Right lobe of liver (tissue), 6 donors: ENCODE measurements at places on chromosomes 16 and 17.
A peak's percentile ranks its signal among the peaks of the same experiment; 100 is the strongest.

- peak; percentile 39 for DNase-seq
Observed at GRCh38 chr17:50677851-50678375, 29.8 kb downstream of the ANKRD40 start.

- DNase-seq, result no peak
Observed at GRCh38 chr16:48608452-48608851, 1.5 kb downstream of the N4BP1 start.

GRCh38 chr16:12494661-12495060, 309.0 kb downstream of the CPPED1 start:
- DNase-seq, result no peak

DNA sequence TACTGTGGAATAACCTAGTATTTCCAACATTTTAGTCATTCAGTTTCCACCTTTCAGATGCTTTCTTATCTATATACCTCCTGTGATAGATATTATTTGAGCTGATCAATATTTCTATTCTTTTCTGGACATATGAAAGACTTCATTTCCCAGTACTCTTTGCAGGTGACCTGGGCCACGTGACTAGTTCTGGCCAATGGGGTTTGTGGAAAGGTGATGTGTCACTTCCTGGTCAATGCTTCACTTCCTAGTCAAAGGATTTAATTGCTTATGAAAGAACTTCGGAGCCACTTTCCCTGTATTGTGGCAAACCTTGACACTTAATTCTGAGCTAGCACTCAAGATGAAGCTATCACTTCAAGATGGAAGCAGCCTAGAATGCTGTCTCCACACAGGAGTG, 248.9 kb upstream of the FOXF1 start:
- no peak for DNase-seq

DNA sequence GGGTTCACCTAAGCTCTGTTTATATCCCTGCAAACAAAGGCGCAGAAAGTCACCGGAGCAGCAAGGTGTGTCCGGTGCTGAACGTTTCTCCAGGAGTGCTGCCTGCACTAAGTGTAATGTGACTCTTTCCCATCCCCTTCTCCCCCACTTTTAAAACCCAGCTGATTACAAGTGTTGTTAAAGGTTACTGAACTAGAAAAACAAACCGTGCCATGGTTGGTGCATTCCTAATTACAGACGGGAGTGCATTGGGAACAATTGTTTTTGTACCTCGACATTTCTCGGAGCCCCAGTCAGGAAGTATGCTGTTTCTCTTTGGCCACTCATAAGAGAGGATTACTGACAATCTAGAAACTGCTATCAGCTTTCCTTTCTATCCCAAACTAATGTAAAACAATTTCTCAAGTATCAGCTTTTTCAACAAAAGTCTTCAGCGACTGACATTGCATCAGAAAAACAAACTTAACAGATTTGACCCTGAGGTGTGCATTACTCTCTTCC, 441.0 kb upstream of the SALL1 start:
- DNase-seq, result no peak

DNA sequence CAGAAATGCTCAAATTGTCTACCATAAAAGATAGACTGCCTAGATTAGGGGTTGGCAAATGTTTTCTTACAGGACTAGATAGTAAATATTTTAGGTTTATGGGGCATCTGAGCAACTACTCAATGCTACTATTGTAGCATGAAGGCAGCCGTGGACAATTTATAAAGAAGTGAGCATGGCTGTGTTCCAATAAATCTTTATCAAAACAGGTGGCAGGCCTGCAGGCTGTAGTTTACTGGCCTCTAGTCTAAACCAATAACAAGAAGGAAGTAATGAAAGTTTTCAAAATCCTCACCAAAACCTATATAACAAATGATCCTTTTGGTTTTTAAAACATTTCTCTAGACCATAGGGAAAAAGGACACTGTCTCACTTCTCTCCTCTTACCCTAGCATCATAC, 105.2 kb downstream of the PRKCB start:
- DNase-seq, result no peak

- DNase-seq, result no peak
Observed at GRCh38 chr16:72612718-72613117, 435.2 kb downstream of the ZFHX3 start.

DNA sequence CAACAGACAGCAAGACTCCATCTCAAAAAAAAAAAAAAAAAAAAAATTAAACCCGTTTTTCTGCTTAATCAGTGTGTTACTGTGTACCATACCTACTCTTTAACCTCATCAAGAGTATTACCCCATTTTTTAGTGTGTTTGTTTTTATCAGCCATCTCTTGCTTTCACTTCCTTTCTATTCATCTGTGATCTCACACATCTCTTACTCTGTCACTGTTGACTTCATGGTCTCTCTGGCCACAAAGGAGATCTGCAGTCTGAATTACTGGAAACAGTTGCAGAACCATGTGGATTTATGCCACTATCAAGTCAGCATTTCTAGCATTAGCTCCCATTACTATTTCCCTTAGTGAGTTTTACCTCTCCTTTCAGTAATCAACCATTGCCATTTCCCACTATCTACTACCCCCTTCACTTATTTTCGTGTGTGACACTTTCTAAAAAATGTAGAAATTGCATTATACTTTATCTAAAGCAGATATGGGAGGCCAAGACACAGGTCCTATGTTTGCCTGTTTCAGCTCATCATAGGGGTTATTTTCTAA, 20.1 kb downstream of the NDEL1 start:
- no peak for DNase-seq

GRCh38 chr16:69787883-69788282, 25.8 kb downstream of the WWP2 start:
- DNase-seq, result no peak

- DNase-seq, result no peak
Observed at GRCh38 chr17:46847204-46848191, 3.9 kb upstream of the WNT9B start.

DNA sequence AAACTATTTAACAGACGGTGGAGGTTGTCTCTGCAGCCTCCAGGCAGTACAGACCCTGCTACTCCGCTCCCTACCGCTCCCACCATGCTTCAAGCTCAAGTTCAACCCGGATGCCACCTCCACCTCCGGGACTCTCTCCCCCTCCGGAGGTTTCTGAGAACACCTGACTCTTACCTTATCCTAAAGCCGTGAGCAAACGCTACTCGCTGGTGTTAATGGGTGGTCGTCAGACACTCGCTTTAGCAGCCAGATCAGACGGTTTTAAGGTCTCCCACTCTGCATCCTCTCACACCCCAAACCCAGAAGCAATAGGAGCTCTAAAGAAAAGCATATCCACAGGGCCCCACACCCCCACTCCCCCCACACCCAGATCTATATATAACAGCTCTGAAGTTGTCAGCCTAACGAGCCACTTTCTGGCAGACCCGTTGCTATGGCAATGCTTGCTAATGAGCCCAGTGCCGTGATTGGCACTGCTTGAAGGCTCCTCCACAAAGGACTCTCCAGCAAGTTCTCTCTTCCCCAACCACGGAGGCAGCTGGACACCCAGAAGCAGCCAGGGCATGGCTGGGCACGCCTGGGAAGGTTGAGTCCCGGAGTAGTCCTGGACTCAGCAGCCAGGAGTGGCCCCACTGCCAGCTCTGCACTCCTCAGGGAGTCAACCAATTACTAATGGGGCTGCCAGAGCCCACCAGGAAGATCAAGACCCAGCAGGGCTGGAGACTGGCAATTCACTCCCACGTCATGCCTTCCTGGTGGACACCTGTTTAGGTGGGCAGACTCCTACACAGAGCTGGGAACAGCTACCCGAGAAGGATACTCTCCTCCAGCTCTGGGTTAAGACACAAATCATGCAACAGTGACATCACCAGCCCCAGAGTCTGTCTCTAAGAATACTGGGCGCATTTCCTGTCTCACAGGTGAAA, 121.2 kb upstream of the RCVRN start:
- DNase-seq, result no peak

DNA sequence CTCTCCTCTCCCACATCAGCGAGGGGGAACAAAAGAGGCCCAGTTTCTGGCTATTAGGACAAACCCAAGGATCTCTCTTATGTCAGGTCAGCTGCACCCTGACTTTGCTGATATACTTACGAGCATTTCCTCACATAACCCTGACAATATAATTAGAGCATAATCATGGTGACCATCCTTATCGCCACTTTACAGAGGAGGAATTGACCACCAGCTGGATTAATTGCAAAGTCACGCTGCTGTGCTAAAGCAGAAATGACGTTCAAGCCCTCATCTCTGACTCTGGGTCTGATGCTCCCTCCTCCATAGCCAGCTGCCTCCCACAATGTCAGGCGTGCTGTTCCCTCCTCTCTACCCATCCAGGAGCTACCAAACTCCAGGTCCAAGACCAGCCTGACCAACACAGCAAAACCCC, 42.6 kb downstream of the TRARG1 start:
- DNase-seq, result no peak
